HS-27A (cell line): ENCODE measurements at places on chromosomes 16 and 17.

DNA sequence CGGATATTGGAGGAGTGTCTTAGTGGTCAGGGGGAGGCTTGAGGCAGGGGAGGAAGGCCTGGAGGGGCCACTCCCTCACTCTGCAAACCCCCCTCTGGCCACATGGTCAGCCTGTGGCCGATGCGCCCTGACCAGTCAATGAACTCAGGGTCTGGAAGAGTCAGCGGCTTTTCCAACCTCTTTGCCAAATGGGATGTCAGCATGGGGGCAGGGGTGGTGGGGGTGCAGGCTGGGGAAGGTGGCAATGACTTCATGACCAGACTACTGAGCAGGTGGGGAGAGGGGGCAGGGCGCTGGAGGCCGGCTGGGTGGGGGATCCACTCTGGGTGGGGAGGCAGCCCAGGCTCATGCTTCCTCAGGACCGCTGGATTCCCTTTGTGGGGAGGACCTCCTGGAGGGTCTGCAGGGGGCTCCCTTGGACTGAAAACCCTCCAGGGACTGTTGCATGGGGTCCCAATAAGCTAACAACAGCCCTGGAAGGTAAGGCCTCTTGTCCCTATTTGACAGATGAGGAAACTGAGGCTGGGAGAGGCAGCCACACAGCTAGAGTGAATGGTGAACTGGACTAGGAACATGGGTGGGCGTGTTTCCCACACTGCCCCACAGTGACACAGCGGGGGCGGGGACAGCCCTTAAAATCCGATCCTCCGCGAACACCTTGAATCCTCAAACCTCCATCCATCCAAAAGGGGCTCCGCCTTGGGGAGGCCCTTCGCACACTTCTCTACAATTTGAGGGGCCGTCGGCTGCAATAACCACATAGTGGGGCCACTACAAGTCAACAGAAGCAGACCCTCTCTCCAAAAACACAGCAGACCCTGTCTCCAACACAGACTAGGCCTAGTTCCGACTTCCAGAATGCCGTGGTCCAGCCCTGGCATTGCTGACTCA lies 81.0 kb upstream of the TOB1 start:
- DNase-seq: no peak

GRCh38 chr16:23650674-23651416 lies 9.6 kb downstream of the DCTN5 start:
- no peak for DNase-seq

DNA sequence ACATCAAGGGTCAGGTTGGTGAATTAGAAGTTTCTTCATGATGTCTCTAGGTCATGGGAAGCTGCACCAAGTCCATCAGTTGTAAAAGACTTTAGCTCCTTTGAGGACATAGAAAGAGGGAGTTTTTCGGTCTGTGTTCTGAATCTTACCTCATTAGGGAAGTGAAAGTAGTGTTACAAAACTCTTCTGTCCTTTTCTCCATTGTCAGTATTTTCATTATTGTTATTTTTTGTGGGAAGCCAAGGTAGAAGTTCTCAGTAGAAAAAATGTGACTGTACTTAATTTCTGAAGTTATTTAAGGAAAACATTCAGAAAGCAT lies 24.2 kb downstream of the MAP3K3 start:
- no peak for DNase-seq

DNA sequence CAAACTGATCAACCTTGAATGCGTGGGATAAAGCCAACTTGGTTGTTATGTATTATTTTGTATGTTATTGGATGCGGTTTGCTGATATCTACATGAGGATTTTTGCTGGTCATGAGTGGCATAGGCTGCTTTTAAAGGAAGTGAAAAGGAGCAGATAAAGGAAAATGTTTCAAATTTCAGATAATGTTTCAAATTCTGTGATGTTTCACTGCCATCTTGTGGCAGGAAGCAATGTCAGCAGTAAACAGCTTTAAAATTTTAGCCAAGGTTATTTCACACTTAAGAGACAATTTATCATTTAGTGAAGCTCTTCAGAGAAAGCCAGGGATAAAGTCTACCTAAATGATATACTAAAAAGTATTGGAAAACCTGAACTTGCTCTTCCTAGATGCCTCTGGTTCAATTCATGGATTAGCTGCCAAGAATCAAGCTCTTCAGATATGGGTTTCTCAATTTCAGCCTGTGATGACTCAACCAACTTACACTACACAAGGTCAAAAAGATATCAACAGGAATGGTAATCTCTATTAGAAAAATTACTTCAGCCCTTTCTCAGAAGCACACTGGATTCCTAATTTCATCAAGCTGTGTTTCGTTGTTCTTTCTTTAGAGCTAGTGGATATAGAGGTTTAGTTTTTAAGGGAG lies 136.0 kb upstream of the C17orf78 start:
- DNase-seq: no peak

- DNase-seq: no peak
These were observed 14.5 kb downstream of the KANSL1 start for GRCh38 chr17:46178550-46179214.

GRCh38 chr17:20008242-20009051 lies 712 bp upstream of the SPECC1 start:
- no peak for DNase-seq

- DNase-seq: no peak
These were observed 1.2 kb downstream of the TBX2 start for GRCh38 chr17:61400717-61401388.

GRCh38 chr16:143047-143446 lies 4.6 kb upstream of the NPRL3 start:
- no peak for DNase-seq

- no peak for DNase-seq
These were observed 81.0 kb downstream of the ATF7IP2 start for GRCh38 chr16:10466861-10467260.

DNA sequence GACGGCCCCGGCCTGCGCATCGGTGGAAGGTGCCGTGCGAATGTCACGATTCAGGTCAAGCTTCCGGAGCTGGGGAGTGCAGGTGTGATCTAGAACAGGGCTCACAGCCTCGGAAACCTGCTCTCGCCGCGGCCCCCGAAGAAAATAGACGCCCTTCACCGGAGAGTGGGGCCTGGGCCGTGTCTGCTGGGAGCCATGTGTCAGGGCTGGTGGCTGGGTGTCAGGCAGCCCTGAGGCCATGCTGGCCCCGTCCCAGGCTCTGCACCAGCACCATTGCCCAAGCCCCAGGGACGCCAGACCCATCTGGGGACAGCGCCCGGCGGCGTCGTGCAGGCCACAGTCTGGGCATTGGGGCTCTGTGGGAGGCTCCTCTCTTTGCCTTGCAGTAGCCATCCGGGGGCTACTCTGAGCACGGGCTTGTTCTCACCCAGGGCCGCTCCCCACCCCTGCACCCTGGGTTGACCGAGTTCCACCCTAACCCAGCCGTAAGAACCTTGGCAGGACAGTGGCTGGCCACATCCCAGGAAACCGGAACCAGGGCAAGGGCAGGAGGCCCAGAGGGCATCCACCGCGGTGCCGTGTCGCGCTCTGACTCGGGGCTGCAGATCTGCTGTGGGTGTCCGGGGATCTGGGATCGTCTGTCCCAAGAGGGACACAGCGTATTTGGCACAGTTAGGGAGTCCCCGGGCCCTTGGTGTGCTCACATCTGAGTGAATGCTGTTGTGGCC lies 5.3 kb upstream of the NUDT16L1 start:
- DNase-seq: no peak

DNA sequence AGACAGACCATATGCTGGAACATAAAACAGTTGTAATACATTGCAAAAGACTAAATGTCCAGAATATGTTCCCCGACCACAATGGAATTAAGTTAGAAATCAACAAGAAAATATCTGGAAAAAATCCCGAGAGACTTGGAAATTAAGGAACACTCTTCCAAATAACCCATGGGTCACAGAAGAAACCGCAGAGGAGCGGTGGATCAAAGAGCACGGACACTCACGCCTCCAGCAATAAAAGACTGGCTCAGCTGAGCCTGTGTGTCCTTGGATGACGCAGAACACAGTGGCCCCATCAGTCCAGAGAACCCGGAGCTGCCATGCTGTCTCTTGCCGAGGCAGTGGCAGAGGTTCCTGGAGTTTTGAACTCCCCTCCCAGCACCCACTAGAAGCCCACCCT lies 30.9 kb upstream of the FOXF1 start:
- DNase-seq: no peak

DNA sequence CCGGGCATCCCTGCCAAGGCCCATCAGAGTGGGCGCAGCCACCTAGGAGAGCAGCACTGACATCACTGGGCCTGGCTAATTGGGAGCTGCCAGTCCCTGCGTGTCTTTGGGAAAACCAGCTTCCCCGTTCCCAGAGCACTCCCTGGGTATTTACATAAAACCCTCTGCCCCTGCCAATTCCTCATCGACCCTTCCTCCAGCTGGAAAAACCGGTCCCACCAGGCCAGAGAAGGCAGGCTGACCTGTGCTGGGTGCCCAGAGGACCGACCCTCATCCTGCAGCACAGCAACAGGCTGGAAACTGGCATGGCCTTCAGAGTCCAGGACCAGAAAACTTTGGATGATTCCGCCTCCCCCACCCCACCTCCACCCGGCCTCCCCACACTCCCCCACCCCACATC lies 8.2 kb upstream of the FOXN1 start:
- no peak for DNase-seq

- DNase-seq: no peak
These were observed 87.6 kb downstream of the VPS53 start for GRCh38 chr17:627051-627450.

GRCh38 chr17:59601130-59601529 lies 18.6 kb upstream of the CLTC start:
- DNase-seq: no peak

DNA sequence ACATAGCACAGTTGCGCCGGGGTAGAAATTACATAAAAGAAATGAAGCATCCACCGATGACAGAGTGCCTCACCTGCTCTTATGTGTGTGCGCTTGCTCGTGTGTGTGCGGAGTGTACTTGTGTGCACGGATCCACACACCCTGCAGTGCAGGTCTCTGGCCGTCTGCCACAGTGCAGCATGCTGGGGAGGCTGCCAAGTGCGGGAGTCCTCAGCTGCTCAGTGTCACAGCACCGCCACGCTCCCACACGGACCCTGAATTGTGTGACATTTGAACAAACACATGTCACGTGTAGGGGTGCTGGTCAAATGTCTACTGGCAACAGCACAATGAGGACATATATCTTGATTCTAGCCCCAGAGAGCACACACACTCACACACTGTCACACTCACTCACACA lies 243.0 kb upstream of the MYOCD start:
- no peak for DNase-seq

- no peak for DNase-seq
These were observed 18.8 kb upstream of the HLF start for GRCh38 chr17:55245986-55246385.

DNA sequence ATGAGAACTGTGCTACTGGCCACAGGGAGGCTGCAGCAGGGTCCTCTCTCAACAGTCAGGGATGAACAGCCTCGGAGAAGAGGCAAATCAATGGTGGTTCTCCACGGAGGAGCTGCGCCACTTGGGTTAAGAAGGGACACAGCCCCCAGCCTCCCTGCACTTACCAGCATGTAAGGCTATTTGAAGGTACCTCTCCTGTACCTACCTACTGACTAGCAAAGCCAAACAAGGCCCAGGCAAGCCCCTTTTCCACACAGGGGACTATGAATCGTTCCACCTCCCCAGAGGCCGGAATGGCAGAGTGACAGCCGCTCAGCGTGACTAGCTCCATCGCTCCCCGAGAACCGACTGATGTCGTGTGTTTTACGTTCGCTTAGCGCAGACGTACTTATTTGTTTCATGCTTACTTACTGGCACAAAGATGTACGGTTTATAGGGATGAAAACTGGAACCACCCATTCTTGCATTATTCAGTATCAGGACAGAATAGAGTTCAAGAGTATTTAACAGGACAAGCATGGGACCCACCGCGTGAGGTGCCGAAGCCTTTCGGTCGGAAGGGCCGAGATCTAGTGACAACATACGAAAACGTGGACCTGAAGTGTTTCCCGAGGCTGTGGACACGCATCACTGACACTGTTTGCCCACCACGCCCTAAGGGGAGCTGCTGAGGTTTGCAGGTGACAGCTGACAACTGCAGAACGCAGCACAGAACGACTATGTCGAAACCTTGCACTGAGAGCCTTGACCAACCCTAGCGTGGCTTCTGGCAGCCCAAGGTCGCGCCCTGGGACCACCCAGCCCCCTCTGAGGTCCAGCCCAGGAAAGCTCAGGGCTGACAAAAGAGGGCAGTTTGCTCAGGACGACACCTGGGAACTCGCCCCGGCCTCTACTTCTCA lies 1.0 kb downstream of the TEPSIN start:
- no peak for DNase-seq

DNA sequence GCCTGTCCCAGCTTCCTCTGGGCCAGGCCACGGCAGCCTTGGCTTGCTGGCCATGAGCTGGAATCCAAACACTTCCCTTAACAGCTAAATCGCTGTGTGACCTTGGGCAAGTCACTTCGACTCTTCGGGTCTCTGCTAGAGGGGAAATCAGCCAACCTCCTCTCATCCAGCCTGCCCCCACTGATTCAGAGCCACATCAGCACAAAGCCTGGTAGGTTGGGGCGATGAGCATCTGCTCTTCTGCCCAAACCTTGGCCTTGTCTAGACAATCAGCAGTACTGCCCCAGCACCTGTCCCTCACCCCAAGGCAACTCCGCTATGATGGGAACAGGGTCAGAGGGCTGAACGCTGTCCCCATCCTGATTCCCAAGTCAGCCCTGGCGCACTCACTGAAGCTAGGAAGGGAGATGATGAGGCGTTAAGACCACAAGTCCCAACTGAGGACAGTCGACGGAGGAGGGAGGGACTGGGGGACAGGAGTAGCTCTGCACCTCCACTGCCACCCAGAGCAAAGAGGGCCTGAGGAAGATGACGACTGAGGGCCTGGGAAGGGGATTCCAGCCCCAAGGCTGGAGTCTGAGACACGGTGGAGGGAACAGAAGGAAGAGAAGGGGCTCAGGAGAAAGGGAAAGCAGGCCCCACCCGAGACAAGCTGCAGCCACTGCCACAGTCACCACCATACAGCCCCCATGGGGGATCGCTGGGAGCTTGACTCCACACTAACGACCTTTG lies 1.3 kb downstream of the CLUH start:
- DNase-seq: no peak

GRCh38 chr17:80839970-80840369 lies 151.7 kb upstream of the CHMP6 start:
- DNase-seq: no peak

GRCh38 chr16:68767581-68767980 lies 30.5 kb downstream of the CDH1 start:
- no peak for DNase-seq

- no peak for DNase-seq
These were observed 37.1 kb downstream of the BAIAP2 start for GRCh38 chr17:81071761-81072741.
